ENCODE measurements at places on chromosomes 7 and 10.

DNA sequence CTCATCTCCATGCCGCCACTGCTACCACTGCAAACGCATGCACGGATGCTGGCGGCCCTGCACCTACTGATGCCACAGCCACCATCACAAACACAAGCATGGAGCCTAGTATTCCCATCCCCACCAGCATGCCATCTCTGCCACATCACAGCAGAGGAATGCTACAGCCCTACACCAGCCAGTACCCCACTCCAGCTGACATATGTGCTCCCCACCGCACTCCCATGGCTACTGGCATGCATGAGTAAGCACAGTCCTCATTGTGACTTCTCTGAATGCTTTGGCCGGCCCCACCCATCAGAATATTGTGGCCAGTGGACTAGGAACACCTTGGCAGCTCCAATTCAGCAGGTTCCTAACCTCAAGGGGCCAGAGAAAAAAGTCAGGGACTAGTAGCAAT is 705.5 kb downstream of the POM121L12 start:
- no peak for DNase-seq

- no peak for DNase-seq
Observed at GRCh38 chr7:98467570-98468312, 66.9 kb upstream of the BAIAP2L1 start.

- DNase-seq, result no peak
Observed at GRCh38 chr7:122225874-122226273, 78.7 kb downstream of the FEZF1 start.

- DNase-seq, result no peak
Observed at GRCh38 chr7:30005464-30005863, 15.9 kb upstream of the SCRN1 start.

DNA sequence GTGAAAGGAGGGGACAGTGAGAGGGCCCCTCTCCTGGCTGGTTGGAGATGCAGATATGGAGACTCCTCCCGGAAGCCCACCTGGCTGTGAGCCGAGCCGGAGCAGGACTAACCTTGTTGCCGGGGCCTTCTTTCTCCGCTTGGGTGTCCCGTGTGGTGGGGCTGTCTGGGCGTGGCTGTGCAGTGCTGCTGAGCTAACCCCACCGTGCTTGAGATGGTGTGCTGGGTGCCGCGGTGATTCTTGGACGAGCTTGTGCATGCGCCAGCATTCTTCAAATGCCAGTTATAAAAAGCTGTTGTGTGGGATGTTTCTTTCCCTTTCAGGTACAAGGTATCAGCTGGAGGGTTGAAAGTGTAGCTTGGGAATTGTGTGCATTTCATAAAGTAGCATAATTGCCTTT is 48.8 kb downstream of the DAGLB start:
- no peak for DNase-seq
